AG08396 (cell line): ENCODE measurements at places on chromosomes 2 and 18.

DNA sequence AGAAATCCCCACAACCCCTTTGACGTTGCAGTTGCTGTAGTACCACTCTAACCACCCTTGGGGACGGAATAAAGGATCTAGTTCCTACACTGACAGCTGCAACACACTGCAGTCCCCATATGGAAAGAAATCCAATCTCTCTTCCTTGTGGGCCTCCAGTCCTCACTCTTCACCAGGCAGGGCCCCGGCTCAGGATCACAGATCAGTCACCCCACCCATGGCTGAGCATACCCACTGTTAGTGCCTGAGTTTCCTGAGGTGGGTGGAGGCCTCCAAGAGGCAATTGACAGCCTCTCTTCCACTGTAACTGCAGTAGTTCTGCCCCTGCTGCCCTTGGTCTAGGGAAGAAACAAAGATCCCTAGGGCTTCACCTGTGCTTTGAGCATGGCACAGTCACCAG lies 670.0 kb upstream of the CDH2 start:
- DNase-seq: no peak

DNA sequence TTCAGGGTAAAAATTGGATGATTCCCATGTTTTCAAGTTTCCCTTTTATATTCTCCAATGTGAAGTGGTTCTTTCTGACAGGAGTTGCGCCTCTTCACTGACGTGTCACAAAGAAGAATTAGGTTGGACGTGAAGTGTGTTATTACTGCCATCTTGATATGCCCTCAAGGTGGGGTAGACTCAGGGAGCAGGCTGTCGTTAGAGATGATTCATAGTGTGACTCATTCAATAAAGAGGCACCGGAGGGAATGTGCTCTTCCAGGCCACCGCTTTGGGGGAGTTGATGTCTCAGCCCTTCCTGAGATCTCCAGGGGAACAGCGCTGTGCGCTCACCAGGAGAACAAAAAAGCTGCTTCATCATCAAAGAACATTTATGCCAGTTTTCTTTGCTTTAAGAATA lies 3.6 kb upstream of the DGKD start:
- peak; percentile 90 for DNase-seq

- DNase-seq: no peak
Measured at GRCh38 chr18:25141886-25142285, 210.1 kb downstream of the ZNF521 start.

DNA sequence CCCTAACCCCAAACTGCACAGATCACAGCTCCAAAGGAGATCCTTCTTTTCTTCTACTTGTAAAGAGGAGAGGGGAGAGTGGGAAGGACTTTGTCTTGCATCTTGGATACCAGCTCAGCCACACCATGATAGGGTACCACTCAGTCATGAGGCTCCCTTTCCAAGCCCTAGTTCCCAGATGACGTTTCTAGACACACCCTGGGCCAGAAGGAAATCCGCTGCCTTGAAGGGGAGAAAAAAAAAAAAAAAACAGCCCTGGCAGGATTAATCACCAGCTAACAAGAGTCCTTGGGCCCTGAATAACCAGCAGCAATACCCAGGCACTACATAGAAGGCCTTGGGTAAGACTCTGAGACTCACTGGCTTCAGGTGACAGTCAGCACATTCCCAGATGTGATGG lies 36.9 kb downstream of the ST8SIA3 start:
- DNase-seq: no peak

DNA sequence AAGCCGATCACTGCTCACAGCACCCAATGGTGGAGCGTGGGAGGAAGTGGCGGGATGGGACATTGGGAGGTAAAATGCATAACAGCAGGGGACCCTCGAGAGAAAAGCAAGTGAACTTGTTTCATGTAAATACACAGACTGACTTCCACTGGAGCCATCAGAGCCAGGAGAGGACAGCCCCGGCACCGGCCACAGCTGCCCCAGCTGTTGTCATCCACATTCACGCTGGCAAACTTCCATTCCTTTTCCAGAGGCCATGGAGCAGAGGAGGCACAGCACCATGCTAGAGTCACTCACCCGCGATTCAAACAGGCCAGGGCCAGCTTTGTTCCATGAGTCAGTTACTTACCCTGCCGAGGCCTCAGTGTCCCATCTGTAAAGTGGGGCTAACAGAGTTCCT lies 610.9 kb upstream of the SALL3 start:
- DNase-seq: no peak

GRCh38 chr2:5736050-5736449 lies 43.9 kb downstream of the SOX11 start:
- no peak for DNase-seq

GRCh38 chr2:138742441-138743057 lies 37.6 kb downstream of the NXPH2 start:
- DNase-seq: no peak

- no peak for DNase-seq
Measured at GRCh38 chr2:22481486-22482259, 903.3 kb upstream of the KLHL29 start.
